NCI-H748 treated with DMSO at 0.1 percent for 48 hours (cell line): ENCODE measurements at places on chromosomes 2 and 18.
A peak's percentile ranks its signal among the peaks of the same experiment; 100 is the strongest.

DNA sequence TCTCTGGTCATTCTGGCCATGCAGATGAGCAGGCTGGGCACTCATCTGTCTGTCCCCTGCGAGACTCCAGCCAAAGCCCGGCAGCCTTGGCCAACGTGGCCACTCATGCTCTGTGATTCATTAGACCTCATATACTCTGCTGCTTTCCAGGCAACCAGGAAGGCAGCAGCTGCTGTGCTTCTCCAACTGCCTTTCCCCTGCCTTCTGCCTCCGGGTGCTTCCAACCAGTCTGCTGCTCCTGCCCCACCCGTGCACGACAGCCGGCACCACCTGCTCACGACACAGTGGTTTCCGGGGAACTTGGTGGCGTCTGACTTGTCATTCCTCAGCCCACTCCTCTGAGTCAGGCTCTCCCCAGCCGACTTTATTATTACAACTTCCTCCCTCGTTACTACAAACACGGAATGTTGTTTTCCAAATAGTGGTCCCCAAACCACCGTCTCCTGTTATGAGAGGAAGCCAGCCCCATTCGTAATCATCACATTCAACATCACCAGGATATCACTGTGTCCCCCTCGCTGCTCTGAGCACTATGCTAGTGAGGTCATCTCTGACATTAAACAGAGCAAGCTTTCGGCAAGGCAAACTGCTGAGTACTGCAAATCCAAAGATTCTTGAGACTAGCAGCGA lies 392.4 kb downstream of the ALK start:
- no peak for DNase-seq

- no peak for DNase-seq
Measured at GRCh38 chr2:217121565-217121964, 261.7 kb upstream of the TNP1 start.

DNA sequence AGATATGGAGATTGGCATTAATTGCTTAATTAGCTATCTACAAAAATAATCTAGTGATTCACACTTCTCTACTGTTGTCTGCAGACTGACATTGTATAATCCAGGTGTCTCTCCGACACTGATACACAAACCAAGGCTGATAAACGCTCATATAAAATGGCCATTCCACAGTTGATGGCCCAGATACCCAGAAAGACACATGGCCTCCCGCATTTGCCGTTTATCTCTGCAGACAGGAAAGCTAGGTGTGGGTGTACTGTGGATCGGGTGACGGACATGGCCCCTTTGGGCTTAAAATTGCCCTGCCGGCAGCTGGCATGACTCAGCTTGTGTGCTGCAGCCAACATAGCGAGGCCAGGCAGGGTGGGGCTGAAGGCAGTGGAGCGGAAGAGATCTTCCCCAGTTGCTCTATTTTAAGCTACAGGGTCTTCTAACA lies 18.5 kb downstream of the PMAIP1 start:
- peak; percentile 62 for DNase-seq

- DNase-seq: no peak
Measured at GRCh38 chr18:29250843-29251242, 1073.9 kb upstream of the CDH2 start.

GRCh38 chr18:28163201-28163775 lies 13.6 kb downstream of the CDH2 start:
- no peak for DNase-seq

GRCh38 chr2:209988010-209988409 lies 14.4 kb upstream of the RPE start:
- DNase-seq: no peak

DNA sequence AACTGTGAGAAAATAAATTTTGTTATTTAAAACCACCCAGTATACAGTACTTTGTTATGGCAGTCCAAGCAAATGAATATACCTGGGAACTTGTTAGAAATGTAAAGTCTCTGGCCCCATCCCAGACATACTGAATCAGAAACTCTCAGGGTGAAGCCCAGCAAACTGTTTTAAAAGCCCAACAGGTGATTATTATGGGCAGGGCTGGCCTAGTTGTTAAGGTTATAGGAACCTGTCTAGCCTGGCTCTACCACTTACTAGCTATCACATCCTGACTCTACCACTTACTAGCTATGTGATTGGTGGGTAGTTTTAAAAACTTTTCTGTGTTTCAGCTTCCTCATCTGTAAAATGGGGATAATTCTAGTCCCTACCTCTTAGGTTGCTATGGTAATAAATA lies 8.0 kb upstream of the DARS1 start:
- DNase-seq: no peak

GRCh38 chr2:43057026-43057741 lies 169.2 kb downstream of the ZFP36L2 start:
- DNase-seq: no peak

- DNase-seq: no peak
Measured at GRCh38 chr2:143803936-143804335, 674.7 kb downstream of the ARHGAP15 start.

DNA sequence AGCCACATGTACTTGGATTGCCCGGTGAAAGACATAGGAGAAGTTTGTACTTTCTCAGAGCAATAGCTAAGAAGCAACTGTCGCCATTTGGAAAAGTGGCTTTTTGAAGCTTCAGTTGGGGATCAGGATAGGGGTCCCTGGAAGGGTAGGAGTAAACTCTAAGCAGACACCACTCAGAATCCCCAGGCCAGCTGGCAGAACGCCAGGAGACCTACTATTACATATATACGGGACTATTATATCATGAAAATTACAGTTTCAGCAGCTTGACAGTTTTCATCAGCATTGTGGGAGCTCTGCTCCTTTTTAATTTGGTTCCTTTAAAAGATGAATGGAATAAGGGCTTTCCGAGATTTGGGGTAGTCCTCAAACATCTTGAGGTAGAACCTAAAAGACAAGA lies 54.9 kb downstream of the SRD5A2 start:
- DNase-seq: no peak

DNA sequence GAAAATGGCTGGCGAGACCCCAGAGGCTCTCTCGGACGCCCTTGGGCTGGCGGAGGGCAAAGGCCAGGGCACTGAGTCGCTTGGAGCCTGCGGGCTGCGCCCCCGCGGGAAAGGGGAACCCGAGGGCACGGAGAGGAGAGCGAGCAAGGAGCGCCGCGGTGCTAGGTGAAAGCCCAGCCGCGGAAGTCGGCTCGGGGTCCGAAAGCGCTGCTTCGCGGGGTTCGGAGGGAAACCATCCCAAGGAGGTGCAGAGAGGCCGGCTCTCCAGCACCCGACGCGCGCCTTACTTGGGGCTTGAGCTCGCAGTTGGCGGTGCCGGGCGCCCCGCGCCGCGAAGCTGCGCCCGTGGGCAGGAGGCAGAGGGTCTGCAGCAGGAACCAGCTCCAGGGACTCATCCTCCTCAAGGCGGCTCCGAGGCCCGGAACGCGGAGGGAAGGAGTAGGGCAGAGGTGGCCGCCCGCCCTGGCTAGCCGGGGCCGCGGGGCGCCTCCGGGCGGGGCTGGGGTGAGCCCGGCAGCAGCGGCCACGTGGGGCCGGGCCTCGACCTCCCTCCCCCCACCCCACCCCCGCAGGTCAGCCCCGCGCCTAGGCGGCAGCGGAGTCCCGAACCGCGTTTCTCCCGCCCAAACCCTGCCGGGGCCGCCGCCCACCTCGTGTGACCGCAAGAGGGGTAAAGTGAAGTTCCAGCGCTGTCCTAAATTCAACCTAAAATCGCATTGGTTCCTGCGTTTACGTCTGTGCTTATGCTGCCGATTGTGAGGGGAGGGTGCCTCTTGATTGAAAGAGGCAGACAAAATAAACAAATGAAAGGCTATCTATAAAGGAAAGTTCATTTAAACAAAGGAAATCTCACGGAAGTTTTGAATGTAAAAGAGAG lies at the start of gene TRABD2A:
TSS of gene TRABD2A (minus strand) at position 440 of the 877 bp plus-strand sequence. CDS start at position 395, 45 bp downstream.
- no peak for DNase-seq

- DNase-seq: no peak
Measured at GRCh38 chr2:60473546-60473945, 79.9 kb downstream of the BCL11A start.

DNA sequence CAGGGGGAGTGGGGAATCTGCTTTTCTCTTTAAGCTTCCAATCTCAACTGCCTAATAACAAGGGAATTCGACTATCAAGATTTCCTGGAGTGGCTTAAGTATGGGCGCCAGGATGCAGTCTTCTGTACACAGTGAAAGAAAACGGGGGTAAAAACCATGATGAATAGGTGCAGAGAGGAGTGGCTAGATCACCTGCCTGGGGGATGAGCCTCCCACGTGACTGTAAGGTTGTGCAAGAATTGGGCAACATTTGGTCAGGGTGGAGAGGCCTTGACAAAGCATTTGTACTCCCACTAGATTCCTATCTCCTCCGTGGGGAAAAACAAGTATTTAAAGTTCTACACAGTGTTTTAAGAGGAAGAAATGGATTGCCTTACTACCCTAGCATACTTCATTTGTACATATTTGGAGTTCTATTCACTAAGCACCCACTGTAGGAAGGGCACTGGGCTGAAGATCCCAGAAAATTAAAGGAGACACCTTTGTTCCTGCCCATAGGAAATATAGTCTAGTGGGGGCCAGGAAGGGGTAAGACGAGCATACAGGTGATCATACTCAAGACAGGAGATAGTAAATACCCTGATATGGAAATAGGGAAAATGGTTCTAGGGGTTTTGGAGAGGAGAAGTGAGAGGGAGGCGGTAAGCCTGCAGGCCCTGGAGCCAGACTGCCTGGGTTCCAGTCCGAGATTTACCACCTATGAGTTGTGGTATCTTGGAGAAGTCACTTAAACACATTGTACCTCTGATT lies 29.2 kb downstream of the EPAS1 start:
- no peak for DNase-seq

DNA sequence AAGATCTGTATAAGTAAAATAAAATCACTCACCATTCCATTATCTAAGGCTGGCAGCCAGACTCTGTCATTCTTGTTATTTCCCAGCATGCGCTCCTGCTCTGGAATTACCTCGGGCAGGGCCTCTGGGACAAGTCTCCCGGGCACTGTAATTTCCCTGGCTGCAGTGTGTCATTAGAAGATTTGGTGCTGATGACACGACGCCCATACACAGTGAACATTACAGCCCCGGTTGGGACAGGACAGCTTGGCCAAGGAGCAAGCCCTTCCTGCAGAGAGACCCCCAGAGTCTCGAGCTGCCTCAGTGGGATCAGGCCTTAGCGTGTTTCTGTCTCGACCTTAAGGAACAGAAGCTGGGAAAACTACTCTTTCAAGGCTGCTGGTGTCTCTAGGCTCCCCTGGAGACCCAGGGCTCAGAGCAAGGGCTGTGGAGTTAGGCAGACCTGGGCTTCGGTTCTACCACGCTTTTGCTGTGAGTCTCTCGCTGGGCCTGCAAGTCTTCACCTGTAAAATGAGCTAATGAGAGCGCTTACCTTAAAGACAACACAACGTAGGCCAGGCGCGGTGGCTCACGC lies 39.7 kb downstream of the SMAD7 start:
- DNase-seq: no peak

DNA sequence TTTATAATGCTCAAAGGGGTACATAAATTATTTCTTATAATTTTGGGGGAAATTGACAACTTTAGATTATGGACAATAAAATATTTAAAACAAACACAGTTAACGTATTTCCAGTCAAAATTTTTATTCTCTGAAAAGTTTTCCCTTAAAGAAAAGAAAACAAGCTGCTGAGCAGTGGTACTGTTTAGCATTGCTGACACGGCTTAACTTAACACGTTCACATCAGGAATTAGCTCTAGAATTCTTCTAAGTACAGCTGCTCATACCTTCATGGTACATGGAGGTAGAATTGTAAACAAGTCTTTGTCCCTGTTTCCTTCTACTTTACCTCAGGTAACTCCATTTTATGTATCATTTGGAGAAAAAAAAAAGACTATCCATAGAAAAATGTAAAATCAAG lies 2.0 kb downstream of the SLC38A11 start:
- DNase-seq: no peak

- no peak for DNase-seq
Measured at GRCh38 chr18:29174891-29175290, 998.0 kb upstream of the CDH2 start.
